ENCODE measurements at places on chromosomes 4 and X.

DNA sequence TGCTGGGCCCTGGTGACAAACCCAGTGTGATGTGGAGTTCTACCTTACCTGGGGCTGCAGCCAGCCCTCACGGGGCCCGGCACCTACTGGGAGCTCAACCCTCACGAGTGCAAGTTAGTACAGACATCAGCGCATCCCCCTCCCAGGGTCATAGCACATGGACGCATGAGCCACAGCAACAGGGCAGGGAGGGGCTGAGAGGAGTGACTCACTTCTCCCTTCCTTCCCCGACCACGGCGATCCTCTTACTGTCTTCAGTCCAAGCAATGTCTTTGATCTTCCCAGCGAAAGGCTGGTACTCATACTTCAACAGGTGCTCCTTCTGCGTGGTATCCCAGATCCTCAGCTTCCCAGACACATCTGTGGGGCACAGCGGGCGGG is 17.8 kb downstream of the WDR1 start:
- DNase-seq, result peak; percentile 62

GRCh38 chrX:111465669-111466068 is 45.8 kb upstream of the SERTM2 start:
- no peak for DNase-seq

DNA sequence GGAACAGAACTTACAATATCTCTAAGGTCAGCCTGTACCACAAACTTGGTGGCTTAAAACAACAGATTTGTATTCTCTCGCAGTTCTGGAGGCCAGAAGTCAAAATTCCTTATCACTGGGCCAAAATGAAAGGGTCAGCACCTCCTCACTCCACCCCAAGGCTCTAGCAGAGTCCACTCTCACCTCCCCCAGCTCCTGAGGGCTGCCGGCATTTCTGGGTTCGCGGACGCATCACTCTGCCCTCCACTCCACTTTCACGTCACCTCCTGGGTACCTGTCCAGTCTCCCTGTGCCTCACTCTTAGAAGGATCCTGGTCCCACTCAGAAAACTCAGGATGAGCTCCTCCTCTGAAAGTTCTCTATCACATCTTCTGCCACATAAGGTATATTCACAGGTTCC is 34.6 kb downstream of the JAKMIP1 start:
- no peak for DNase-seq

GRCh38 chr4:6175426-6175825 is 24.9 kb downstream of the JAKMIP1 start:
- DNase-seq, result no peak

GRCh38 chr4:137794764-137795254 is 262.5 kb upstream of the PCDH18 start:
- DNase-seq, result no peak

GRCh38 chrX:68719181-68719903 is 71.9 kb downstream of the STARD8 start:
- no peak for DNase-seq

- no peak for DNase-seq
Observed at GRCh38 chr4:85725721-85726170, 250.8 kb downstream of the ARHGAP24 start.

GRCh38 chr4:33013282-33013681 is 2293.1 kb downstream of the PCDH7 start:
- no peak for DNase-seq

- DNase-seq, result no peak
Observed at GRCh38 chrX:56758456-56758855, 29.4 kb downstream of the NBDY start.

- DNase-seq, result no peak
Observed at GRCh38 chr4:151669990-151670389, 90.8 kb downstream of the GATB start.

- DNase-seq, result no peak
Observed at GRCh38 chr4:114205261-114205660, 225.8 kb upstream of the ARSJ start.

- no peak for DNase-seq
Observed at GRCh38 chr4:74772106-74772505, 22.2 kb downstream of the BTC start.

DNA sequence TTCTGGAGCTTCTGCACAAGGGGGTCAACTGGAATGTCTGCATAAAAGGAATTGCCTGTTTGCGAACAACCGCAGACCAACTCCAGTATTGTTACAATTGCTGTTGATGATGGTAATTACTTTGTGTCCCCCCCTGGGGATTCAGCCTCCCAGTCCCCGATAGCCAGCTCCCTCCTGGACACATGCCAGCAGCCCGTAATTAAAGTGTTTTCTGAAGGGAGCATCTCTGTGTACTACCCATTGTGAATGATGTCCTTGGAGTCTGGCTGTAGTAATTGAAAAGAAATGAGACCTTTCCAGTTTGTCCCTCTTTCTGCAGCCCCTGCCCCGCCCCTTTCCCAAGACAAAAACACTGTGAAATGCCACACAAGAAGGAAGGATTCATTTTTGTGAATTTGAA is 377.1 kb upstream of the LCORL start:
- no peak for DNase-seq

- DNase-seq, result no peak
Observed at GRCh38 chr4:76061982-76062381, 12.5 kb upstream of the ART3 start.

DNA sequence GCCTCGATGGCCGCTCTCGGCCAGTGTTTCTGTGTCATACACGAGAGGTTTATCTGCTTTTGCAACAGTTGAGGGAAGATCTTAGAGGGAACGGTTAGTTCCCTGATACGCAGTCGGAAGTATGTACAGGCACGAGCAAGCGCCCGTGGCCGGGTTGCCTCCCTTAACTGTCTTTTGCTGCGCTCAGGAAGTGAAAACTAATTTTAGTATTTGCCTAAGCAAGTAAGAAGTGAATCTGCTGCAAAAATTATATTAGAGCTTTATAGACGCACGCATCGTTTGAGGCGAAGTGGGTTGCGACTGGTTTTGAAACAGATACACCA is 695 bp downstream of the MTM1 start:
- DNase-seq, result peak; percentile 61

- DNase-seq, result no peak
Observed at GRCh38 chr4:148151806-148152205, 290.4 kb downstream of the NR3C2 start.

GRCh38 chr4:108730579-108730978 is 32.3 kb downstream of the ETNPPL start:
- DNase-seq, result no peak

GRCh38 chrX:154548028-154548316 is 552 bp downstream of the IKBKG start:
- DNase-seq, result no peak

Data from CD4-positive, alpha-beta T cell treated with Interleukin-6 for 4 hours (primary cell).